ENCODE measurements at places on chromosomes 2 and 18.

- no peak for DNase-seq
Measured at GRCh38 chr2:79941179-79941578, 363.4 kb downstream of the LRRTM1 start.

GRCh38 chr2:8329660-8330622, 351.9 kb upstream of the ID2 start:
- DNase-seq, result no peak

GRCh38 chr2:235766278-235766677, 272.4 kb downstream of the AGAP1 start:
- peak; percentile 69 for DNase-seq

DNA sequence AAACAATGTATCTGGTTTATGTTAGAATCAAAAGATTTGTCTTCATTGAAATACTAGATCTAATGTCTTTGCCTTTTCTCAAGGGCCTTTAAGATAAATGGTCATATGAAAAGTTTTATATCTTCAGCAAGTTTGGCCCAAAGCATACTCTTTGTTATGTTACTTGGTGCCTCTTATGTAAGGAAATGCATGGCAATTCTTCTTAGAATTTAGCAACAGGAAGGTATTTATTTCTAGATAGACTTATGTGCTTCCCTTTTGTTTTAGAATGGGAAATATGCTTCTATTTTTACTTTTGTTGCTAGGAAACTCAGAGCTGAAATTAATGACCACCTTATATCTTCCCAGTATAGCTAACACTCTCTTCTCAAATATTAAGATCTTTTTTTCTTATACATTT, 117.4 kb upstream of the DLX2 start:
- DNase-seq, result no peak

GRCh38 chr18:66778048-66778447, 174.2 kb upstream of the CDH19 start:
- DNase-seq, result no peak

GRCh38 chr2:158315803-158316414, 140.6 kb downstream of the CCDC148 start:
- DNase-seq, result no peak

DNA sequence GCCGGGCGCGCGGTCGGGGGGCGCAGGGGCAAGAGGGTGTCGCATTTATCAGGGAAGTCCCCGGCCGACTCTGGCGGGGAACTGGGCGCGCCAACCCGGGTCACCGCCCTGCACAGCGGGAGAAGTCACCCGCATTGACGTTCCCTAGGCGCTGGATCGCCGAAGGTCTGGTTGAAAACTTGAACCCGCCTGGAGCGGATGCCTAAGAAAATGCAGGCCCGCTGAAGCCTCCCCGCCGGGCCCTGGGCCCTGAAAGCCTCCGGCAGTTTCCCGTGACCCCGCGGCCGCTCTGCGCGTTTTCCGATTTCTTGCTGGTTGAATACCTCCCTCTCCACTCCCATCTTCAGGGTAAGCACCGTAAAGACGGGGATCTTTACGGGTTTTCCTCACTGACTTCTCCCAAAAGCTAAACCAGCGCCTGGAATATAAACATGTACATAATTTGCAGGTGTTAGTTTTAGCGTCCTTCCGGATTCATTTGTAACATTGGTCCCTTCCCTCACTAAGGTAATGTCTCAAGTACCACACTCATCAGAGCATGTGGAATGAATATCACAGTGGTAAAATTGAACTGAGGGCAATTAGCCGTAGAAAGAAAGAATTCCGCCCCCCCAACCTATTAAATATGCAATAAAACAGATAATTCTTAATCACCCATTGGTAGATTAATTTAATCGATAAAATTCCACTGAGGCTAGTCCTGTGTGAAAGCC, 675 bp upstream of the SPIRE1 start:
- no peak for DNase-seq

Measured in right renal pelvis (tissue), 4 donors.